Vagina (tissue), 2 donors: ENCODE measurements at places on chromosomes 16 and 17. TPM values are rescaled to one million over a fixed set of nuclear protein-coding genes. Genes with fewer than 3 reads are reported as not detected.

DNA sequence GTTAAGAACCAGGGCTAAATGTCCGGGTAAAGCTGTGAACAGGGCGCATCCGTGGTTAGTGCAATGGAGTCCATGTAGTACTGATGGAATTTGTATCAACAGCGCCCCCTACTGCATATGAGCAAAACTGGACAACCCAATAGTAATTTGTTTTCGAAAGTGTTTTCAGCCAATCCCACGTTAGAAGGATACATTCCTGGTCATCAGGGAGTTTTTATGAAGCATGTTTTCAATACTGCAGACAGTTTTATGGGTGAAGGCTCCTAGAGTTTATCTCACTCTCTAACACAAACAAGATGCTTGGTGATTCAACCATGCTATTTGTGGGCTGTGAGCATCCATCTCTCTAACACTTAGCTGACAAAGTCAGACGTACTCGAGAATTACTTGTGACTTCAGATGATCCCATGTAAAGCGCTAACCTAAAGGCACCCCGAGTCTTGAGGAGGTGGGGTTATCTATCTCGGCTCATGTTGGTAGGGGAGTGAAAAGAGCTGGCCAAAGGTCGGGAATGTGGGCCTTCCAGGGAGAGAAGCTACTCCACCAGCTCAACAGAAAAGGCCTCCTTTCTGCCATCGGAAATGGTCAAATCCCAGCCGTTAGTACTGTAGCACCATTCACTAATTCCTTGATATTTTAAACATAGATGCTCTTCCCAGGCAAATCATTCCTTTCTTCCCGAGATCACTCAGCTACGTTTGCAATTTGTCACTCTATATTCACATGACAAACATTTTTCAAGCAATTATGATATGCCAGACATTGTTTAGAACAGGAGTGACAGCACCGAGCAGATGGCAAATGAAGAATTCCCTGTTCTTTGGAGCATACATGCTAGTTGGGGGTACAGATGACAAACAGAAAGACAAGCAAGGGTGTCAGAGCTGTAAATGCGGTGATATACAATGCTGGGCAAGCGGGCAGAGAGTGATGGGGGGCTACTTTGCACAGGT, 46.9 kb upstream of the HNF1B start:
- DNase-seq = no peak

DNA sequence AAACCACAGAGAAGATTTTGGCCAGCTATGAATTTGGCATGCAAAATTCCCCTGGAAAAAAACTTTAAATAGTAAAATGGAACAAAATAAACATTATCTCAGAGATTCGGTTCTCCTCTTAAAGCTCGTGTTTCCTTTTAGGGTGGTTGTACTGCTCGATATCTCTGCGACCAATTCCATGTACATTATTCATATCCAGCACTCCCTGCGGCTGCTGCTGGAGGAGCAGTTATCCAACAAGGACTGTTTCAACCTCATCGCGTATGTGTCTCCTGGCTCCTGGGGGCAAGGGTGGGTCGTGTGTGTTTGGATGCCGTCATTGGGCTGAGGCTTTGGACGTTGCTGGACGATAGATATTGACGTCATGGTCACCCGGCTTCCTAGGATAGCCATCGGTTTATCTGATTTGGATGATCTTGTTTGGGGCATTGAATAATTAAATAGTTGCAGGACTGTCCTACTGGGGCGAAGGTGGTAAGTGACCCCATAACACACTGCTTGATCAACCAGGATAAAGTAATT, 33.8 kb downstream of the VWA3A start:
- no peak for DNase-seq

- DNase-seq = no peak
These were observed 66.9 kb downstream of the GP2 start for GRCh38 chr16:20260215-20261009.

Gene SHPK
- 14.0 TPM for total RNA-seq

Gene VASN
- total RNA-seq = 37.6 TPM
